Mesenteric fat pad (tissue), 1 donor: ENCODE measurements at places on chromosomes 5 and 9. TPM values are rescaled to one million over a fixed set of nuclear protein-coding genes. Genes with fewer than 3 reads are reported as not detected.

Gene OR1Q1
- total RNA-seq = not detected

- no peak for DNase-seq
Measured at GRCh38 chr9:4739587-4740387, 1.2 kb downstream of the AK3 start.

DNA sequence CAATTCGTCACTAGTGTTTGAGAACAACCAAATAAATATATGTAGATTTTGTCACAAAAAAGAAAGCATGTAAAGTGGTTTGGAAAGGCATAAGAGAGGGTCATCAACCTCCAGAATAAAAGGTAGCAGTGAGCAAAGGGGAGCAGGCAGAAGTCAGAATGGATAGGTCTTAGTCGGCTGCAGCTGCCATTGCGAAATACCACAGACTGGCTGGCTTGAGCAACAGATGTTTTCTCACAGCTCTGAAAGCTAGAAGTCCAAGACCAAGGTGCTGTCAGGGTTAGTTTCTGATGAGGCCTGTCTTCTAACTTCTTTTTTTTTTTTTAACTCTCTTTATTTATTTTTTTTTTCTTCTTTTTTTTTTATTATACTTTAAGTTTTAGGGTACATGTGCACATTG, 208.1 kb upstream of the PIK3R1 start:
- no peak for DNase-seq

Gene ALDH7A1
- 25.1 TPM for total RNA-seq

DNA sequence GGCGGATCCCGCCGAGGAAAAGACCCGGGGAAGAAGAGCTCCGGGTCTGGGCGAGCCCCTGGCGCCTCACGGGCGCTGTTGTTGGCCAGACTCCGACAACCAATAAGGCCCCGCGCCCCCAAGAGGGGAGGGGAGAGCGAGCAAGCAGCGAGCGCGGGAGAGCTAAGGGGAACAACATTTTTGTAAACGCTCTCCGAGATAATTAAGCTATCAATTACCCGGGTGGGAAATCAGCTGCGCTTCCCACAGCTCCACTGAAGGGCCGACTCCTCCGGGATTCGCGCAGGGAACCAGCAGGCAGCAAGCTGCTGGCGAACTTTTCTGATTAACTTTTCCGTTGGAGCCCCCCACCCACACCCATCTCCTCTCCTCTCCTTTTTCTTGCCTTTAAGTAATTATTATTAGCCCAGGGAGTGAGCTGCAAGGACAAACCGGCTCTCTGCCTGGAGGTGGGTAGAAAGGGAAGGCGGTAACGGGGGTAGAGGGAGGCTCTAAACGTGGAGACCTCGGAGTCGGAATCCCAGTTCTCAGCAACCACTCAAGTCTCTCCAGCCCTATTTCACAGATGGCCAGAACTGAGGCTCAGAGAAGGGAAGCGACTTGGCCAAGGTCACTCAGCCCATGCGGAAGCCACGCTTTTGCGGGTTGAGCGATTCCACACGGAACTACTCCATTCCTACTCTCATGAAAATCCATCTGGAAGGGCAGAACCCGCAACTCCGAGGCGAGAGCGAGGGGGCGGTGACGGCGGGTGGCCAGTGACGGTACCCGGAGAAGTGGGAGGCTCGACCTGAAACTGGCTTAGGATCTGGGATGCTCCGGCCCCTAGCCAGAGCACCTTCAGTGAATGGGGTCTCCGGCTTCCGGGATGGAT, 1.3 kb downstream of the ASTN2 start:
- no peak for DNase-seq

DNA sequence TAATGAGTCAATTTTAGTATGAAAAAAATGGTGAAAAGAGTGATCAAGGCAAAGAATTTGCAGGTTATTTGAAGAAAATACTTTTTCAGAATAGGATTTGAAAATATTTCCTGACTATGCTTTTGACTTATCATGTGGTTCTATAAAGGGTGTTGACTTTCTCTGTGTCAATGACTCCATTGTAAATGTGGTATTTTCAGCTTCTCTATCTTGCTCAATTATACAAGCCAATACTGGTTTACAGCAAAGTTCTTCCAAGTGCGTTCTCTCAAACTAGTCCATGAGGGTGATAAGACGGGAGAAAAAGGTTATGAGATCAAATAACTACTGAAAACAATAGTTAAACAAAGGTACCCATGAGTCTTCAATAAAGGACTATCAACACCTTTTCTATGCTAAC, 21.7 kb downstream of the IL33 start:
- no peak for DNase-seq

GRCh38 chr9:126781186-126782052, 23.4 kb upstream of the ZBTB43 start:
- peak; percentile 91 for DNase-seq
